ENCODE measurements at places on chromosomes 6 and 20.

DNA sequence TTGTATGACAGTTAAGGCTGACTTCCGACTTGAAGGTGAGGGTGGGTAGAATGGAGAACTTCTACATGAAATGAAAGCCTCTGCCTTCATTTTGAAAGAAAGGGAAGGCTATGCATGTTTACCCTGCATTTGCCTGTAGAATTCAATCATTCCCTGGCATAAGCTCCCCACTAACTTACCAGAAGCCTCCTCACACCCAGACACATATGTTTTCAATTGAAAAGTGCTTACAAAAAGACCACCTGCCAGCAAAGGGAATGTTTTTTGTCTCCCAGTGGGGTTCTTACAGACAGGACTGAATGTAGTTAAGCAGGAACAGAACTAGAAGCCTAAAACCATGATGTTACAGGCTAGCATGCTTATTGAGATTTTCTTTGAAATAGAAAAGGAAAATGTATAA lies 392.1 kb upstream of the HSF2 start:
- DNase-seq = no peak

DNA sequence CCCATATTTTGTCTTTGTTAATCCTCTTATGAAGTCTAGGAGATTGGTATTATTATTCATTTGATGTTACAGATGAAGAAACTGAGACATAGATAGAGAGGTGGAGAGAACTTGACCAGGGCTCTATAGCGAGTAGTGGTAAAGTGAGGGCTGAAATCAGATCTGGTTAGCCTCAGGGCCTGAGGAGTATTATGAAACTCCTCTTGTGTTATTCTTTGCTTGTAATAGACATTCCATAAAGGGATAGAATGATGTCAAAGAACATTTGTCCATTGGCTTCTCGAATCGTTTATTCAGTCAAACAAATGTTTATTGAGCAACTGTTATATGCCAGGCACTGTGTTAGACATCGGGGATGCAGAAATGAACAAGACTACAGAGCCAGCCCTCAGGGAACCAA lies at the start of gene IL22RA2:
Gene IL22RA2, minus strand, starts transcription at position 144 of the 400 bp plus-strand sequence. CDS start 11,895 bp downstream, outside the sequence.
- DNase-seq = no peak

DNA sequence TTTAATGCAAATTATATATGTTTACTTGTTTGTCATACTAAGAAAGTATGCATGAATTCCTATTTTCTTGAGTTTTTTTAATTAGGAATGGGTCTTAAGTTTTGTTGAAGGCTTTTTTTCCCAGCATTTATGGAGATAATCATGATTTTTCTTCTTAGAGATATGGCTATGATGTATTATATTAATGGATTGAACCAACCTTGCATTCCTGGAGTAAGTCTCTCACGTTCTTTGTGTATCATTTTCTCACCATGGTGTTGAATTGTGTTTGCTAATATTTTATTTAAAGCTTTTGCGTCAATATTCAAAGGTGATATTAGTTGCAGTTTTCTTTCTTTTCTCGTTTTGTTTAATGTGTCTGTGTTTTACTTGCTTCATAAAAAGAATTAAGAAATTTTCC lies 48.4 kb upstream of the SLC35D3 start:
- DNase-seq = no peak

DNA sequence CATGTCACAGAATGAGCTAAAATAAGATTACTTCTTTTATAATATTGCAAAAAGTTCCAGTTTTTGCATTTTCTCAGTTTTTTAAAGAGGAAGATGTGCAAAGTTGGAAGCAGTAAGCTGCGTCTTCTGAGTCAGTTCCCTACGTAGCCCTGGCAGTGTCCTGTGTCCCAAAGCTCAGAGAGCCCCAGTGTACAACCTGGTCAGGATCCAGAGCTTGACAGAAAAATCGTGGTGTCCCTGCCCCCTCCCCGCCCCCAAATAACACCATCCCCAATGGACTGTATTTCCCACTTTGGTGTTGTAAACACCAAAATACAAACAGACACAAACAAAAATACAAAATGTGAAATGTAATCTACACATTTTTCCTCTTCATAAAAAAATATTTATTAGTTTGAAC lies 4.6 kb downstream of the SLC2A4RG start:
- no peak for DNase-seq

DNA sequence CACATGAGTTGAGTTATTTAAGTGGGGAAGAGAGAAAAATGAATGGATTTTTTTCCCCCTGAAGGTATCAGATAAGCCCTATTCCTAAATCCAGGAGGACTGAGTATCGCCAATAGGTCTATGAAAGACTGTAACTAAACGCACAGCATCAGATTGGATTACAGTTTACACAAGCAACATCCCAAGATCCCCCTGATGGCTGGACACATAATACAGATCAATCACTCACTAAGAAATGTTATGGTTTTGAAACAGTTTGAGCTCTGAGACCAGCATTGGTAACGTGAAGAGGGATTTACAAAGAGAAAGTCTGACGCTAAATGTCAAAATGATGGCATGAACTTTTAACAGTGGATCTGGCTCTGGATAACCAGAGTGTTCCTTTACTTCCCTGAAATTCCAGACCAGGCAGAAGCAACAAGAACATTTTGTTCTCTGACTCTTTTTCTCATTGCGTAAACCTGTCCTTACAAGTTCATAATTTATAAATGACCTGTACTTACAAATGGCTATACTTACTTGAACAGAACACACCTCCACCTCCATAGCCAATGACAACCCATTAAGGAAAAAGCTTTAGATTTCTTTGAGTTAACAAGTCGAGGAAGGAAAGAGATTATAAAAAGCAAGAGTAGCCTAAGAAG lies 131.8 kb upstream of the BEND3 start:
- no peak for DNase-seq

DNA sequence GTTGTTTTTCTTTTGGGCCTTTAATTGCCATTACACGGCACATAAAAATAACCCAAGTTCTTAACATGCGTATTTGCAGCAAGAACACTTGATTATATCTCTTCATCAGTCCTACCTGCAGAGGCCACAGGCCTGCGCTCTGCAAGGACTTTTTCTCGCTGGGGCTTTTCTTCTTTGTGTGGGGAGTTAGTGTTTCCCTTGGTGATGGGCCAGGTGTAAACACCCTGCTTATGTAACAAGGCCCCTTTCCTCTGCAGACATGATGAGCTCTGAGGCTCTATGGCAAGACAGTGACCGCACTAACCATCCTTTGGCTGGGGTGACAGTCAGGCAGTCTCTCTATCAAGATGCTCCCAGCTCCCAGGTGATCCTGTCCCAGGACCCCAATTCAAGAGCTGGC lies 97.8 kb upstream of the PCSK2 start:
- DNase-seq = no peak

DNA sequence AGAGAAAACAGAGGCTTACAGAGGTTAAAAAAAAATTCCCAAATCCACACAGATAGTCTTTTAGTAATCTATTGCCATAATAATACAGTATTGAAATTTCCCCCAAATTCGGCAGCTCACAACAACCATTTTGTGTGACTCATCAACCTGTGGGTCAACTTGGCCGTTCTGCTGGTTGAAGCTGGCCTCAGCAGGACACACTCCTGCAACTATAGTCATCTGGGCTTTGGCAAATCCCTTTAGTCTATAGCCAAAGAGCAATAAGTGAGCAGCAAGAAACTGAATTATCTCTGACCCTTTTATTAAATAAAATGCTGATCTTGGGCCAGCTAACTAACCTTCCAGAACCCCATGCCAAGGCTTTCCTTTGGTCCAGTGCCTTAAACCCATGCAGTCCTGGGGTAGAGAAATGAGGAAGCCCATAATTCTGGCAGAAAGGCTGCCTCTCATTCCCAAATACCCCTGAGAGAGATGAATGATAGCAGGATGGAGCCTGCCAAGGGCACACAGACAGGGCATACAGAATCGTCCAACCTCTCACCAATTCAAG lies 17.2 kb upstream of the SNAP25 start:
- DNase-seq = no peak

DNA sequence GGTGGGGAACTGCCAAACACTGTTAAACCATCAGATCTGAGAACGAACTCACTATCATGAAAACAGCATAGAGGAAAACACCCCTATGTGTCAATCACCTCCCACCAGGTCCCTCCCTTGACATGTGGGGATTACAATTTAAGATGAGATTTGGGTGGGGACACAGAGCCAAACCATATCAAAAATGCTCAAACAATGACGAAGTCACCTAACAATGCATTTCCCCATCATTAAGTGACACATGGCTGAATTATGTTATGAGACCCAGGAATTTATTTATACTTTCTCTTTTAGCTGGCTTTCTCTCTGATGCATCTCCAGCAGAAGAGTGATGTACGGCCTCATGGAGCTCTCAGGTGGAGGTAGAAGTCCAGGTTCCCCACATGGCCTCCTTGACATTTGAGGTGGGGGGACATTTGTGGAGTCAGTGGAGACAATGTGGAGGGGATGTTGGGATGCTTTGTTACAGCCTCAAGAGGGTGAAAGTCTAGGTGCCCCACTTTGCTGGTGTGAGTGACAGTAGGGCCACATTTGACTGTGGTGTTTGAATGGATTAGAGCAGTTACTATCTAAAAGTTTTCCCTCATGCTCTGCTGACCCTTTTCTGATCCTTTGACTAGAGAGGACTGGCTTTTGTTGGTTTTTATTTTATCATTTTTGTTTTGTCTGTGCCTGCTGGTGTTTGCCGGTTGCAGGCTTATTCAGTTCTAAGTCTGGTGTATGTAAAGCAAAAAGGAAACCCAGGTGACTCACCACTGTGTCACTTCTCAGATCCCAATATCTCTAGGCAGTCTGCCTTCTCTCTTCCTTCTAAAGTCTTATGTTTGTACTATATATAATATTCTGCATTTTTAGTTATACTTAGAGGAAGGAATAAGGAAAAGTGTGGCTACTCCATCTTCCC lies 18.5 kb upstream of the DCBLD1 start:
- peak; percentile 45 for DNase-seq

- peak; percentile 64 for DNase-seq
Observed at GRCh38 chr20:63947638-63948456, 8.4 kb downstream of the UCKL1 start.

DNA sequence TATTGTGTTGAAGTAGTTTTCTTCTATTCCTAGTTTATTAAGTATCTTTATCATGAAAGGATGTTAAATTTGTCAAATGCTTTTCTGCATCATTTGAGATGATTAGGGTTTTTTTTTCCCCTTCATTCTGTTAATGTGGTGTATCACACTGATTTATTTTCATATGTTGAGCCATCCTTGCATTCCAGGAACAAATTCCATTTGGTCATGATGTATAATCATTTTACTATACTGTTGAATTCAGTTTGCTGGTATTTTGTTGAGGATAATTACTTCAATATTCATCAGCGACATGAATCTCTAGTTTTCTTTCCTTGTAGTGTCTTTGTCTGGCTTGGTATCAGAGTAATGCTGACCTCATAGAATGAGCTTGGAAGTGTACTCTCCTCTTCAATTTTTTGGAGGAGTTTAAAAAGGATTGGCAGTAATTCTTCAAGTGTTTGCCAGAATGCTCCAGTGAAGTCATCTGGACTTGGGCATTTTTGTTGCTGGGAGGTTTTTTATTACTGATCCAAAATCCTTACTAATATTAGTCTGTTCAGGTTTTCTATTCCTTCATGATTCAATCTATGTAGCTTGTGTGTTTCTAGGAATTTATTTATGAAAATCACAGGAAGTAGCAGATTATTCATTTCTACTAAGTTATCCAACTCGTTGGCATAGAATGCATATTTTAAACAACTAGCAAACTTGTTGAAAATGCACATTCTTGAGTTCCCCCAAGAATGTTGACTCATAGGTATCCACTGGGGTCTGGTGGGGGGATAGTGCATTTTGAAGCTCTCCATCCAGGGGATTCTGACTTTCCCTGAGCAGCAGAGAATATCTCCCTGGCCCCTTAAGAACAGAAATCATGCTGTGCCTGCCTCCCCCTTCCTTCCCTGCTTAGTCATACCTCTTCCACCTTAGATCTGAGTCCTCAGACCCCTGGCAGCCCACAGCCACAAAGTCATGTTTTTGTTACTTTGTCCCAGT lies 187.1 kb downstream of the BMP7 start:
- no peak for DNase-seq

GRCh38 chr20:20553541-20553940 lies 158.9 kb downstream of the RALGAPA2 start:
- DNase-seq = no peak

DNA sequence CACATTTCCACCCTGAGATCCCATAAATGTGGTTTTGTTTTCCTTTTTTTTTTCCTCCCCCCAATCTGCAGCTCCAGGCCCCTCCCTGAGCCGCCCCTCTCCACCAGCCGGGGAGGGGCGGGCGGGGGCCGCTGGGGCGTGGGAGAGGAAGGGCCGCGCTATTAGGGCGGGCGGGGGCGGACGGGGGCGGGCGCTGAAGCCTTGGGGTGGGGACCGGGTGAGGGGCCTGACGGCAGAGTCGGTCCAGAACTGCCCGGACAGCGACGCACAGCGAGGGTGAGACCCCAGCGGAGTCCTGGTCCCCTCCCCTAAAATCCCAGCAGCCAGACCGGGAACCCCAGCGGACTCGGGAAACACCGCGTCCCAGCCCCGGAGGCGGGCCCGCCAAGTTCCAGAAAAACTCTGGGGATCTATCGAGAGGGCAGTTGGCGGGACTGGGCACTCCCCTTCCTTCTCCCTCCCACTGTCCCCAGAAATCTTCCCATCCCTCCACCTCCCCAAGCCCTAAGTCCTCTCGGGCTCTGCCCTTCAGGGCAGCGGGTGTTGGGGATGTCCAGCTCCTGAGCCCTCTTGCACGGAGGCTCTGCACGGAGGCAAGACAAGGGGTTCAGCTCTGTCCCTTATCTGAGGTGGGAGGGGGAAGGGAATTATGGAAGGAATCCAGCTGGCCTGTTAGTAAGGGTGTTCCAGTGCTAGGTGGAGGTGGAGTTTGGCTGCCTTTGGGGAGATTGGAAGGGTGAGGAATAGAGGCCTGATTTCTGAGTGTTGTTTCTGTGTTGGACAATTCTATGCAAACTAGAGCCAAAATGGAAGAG lies at the start of gene PRICKLE4:
Gene PRICKLE4, plus strand, starts transcription at position 232 of the 815 bp plus-strand sequence. CDS start 2,692 bp downstream, outside the sequence.
- DNase-seq = no peak

DNA sequence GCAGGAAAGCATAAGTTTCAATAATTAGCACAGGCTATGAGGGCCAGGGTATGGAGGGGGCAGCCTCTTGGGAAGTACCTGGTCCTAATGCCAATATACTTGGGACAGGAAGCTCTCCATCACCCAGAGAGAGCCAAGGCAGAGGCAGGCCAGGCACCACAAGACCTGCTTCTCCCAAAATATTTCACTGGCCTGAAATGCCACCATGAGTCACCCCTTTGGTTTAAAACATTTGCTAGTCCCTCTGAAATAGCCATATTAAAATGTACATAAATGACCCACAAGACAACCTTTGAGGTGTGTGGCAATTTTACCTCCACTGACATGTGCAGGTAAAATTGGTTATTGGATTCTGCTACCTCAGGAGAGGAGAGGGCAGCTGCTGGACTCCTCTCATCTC lies 23.4 kb upstream of the SCUBE3 start:
- DNase-seq = no peak

GRCh38 chr6:7124636-7125035 lies 16.9 kb downstream of the RREB1 start:
- no peak for DNase-seq

Data from activated CD8-positive, alpha-beta T cell treated with anti-CD3 and anti-CD28 coated beads for 36 hours (primary cell).